ENCODE measurements at places on chromosomes 1 and 21. TPM values are rescaled to one million over a fixed set of nuclear protein-coding genes. Genes with fewer than 3 reads are reported as not detected.

DNA sequence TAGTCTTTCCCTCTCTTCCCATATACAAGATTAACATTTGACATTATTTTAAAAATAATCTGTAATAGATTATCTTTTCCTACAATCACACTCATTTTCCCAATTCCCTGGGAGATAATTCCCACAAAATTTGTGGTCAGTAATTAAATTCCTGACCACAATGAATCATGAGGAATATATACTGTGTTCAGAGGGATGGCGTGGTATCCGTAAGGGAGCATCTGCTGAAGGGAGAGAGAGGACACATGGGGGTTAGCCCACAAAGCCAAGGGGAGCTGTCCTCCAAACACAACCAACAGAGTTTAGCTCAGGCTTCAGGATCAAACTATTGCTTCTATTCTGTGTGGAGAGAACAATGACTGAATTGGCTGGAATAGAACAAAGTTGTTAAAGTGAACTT is 57.1 kb upstream of the PPP2R5A start:
- DNase-seq, result no peak

- no peak for DNase-seq
These were observed 821.3 kb downstream of the USP25 start for GRCh38 chr21:16550917-16551741.

GRCh38 chr1:14599183-14599791 is 802 bp downstream of the KAZN start:
- no peak for DNase-seq

Gene CD48
- total RNA-seq, result 0.91 TPM

Gene CAMK2N1
- 10.0 TPM for total RNA-seq

Gene CACNA1S
- not detected for total RNA-seq

Gene ATP5IF1
- total RNA-seq, result 358 TPM
